ENCODE measurements at places on chromosomes 5 and 9.

- no peak for DNase-seq
Measured at GRCh38 chr5:172065431-172066065, 59.1 kb upstream of the FBXW11 start.

DNA sequence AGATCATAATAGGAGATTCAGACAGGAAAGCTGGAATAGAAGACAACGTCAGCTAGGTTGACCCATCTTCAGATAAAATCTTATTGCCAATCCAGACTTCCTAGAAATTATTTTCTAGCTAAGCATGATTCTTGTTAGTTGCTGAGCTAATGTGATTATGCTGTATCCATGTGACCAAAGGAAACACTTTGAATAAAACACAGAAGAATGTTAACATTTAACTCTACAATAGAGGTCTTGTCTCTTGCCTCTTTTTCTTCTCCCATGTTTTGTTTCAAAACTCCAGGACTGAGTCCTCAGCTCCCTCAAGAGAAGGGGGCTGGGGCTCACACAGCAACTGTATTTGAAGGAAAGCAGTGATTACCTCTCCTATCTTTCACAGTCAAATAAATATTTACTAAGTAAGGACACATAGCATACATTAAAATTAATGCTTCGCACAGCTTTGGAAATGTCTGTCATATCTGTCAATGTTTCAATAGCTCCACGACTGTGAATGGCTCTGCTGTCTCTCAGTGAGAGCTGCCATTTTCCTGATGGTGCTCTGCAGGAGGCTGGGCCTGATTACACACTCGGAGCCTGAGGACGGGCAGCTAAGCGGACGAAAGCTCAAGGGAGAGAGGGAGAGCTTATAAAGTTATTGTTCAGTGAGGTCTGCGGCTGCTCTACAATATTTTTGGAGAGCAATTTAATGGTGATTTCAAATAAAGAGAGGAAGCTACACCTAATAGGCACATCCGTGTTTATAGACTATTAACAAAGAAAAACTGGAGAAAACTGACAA is 64.8 kb upstream of the ZNF462 start:
- no peak for DNase-seq

GRCh38 chr9:86036555-86036954 is 62.8 kb downstream of the GOLM1 start:
- no peak for DNase-seq

DNA sequence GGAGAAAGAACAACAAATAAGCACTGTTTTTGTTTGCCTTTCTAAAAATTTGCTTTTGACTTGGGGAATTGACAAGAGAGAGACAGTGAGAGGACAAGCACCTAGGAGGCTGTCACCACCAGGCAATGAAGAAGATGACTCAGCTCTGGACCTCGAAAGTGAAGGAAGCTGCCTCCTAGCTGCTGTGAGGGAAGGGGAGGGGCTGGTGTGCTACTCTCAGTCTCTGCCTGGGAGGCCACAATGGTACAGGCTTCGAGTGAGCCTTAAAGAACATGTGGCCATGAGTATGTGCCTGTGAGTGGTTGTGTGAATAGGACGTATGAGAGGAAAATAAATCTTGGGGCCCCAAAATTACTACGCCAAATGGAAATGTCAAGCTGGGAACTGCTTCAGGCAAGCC is 7.1 kb upstream of the PLK2 start:
- DNase-seq, result no peak

GRCh38 chr9:26770821-26771220 is 121.8 kb downstream of the CAAP1 start:
- DNase-seq, result no peak

GRCh38 chr9:98851730-98852459 is 44.4 kb downstream of the GALNT12 start:
- no peak for DNase-seq

DNA sequence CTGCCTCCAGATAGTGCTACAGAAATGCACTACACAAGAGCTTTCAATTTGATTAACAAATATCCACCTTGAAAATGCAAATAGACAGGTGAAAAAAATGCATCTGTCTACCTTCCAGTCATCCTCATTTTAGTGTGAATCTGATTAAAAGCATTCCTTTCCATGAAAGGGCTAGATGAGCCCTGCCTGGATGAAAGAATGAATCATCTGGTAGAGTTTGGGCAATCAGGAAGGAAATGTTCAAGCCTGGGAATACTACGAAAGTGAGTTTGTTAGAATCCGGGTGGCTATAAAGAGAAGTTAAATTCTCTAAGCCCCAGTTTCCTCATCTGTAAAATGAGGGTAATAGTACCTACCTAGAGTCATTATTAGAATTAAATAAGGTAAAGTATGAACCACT is 142.6 kb downstream of the FAM114A2 start:
- DNase-seq, result no peak

DNA sequence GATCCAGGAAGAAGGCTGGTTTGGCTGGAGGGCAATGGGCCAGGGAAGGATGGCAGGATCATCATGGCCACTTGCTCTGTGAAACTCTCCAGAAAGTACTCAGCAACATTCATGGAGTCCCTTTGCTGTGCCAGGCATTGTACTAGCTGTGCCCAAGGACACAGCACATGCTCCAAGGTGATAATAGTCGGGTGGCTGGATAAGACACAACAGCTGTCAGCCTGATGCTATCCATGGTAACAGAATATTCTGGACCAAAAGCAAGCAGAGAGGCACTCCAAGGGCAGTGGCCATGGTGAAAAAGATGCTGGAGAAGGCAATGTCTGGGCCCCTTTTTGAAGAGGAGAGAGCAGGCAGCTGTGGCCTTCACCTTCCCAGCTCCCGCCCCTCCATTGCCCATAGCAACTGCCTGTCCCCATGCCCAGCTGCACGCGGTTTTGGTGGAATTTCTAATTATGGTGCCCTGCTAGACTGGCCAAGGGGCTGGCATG is 113.8 kb upstream of the CPEB4 start:
- no peak for DNase-seq

GRCh38 chr5:32092938-32093812 is 80.9 kb downstream of the GOLPH3 start:
- DNase-seq, result peak; percentile 43

GRCh38 chr9:136149853-136150252 is 31.2 kb upstream of the TMEM250 start:
- no peak for DNase-seq

DNA sequence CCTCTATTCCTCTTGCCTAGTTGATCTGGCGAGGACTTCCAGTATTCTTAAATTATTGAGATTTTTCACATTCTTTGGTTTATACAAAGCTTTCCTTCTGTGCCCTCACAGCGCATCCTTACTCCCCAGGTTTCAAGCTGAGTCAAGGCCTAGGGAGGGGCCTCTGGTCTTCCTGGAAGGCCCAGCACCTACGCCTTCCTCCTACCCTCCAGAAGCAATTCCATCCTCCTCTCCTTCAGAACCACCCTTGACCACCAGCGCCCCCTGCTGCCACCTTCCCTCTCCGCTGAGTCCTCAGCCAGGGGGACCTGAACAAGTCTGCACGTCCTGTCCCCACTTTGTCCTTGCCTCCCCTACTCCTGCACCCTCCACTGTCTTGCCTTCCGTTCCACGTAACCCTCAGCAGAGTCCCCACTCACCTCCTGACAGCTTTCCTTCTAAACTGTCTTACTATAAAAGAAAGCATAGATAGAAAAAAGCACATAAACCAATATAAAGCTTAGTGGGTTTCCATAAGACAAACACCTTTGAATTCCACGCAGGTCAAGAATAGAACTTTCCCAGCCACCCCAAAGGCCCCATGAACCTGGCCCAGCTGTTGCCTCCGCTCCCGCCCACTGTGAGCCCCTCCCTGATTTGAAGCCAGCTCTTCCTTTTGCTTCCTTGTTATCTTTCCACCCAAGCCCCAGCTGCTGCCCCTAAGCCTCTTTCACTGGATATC is 63.0 kb upstream of the CTSL start:
- no peak for DNase-seq

DNA sequence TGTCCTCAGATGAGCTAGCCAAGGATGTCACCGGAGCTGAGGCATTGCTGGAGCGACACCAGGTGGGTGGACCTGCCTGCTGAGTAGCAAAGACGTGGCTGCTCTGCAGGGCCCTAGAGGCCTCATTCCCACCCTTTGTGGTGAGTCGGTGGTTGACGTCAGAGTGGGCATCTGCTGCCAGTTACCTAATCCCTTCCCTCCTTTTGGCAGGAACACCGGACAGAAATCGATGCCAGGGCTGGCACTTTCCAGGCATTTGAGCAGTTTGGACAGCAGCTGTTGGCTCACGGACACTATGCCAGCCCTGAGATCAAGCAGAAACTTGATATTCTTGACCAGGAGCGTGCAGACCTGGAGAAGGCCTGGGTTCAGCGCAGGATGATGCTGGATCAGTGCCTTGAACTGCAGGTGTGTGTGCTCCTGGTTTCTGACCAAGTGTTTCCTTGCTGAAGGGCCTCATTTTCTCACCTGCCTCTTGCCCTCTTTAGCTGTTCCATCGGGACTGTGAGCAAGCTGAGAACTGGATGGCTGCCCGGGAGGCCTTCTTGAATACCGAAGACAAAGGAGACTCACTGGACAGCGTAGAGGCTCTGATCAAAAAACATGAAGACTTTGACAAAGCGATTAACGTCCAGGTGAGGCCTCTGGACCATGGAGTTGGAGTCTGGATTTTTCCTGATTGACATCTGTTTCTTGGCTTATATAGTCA is 48.9 kb downstream of the DYNC2I2 start:
- DNase-seq, result no peak

DNA sequence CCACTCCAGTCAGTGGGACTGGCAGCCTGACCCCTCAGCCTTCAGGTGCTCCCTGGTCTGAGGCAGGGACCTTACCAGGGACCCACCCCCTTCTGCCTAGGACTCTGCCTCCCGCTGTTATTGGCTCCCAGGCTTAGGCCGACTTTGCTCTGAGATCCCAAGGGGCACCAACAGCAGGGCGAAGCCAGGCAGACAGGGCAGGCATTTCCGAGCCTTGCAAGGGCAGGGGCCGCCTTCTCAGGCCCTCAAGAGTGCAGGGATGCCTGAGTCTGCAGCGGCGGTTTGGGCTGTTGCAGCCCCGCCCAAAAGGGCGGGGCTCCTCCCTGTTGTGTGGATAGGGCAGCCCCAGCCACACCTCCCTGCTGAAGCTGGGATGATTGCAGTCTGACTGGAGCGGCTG is 644.6 kb downstream of the PRR16 start:
- no peak for DNase-seq

DNA sequence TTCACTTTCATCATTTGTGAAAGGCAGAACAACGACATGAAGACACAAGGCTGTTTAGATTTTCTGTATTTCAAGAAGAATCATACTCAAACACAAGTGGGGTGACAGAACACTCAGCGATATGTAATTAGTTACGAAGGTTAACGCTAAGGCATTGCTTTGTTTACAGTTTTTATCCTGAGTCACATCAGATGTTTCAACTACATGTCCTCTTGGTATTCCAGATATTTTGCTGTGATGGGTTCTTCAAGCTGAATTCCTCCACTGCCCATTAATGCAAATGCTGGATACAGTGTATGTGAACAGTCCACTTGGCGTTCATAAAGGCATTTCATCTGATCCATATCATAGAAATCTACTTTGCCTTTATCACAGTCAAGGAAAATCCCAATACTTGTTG is 43.4 kb downstream of the TRIM36 start:
- no peak for DNase-seq

DNA sequence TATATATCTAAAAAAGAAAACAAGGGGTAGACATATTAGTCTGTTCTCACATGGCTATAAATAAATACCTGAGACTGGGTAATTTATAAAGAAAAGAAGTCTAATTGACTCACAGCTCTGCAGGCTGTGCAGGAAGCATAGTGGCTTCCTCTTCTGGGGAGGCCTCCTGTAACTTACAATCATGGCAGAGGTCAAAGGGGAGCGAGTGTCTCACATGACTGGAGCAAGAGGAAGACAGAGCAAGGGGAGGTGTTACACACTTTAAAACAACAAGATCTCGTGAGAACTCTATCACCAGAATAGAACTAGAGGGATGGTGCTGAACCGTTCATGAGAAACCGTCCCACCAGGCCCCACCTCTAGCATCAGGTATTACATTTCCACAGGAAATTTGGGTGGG is 616.8 kb downstream of the TLE4 start:
- DNase-seq, result no peak

- DNase-seq, result no peak
Measured at GRCh38 chr9:108049026-108049607, 559.5 kb upstream of the KLF4 start.

DNA sequence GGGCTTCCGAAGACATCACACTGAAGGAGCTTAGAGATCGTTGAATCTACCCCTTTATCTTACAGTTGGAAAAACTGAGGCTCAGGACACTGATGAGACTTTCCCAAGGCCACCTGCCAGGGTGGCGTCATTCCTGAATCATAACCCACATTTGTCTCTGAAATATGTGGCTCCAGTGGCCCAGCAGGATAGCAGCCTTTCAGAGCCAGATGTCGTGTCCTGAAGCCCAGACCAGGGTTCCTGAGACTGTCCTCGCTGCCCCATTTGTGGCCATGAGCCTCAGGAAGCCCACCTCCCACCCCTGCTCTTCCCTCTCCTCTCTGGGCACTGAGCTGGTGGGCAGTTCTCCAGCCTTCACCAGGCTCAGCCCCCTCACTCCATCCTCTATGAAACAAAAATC is 2.4 kb downstream of the HMCN2 start:
- DNase-seq, result no peak

DNA sequence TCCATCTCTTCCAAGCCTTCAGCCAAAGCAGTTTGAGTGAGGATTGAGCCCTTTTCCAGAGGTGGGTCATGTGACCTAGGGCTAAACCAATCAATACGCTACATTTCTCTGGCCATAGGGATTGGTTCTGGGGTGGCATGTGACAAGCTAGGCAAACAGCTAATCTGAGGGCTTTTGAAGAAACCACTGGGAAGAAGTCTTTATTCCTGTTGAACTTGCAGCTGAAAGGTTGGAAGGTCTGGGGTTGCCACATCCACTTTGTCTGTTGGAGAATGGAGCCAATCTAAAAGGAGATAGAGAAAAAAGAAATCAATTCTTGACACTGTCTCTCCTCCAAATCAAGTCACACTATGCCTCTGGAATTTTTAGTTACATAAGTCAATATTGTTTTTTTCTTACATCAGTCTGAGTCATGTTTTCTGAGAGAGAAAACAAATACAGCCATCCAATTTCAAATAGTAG is 637.8 kb upstream of the WWC1 start:
- DNase-seq, result no peak

GRCh38 chr5:107290780-107291398 is 379.8 kb downstream of the EFNA5 start:
- no peak for DNase-seq

GRCh38 chr5:140734354-140734753 is 34.1 kb downstream of the ZMAT2 start:
- DNase-seq, result no peak

DNA sequence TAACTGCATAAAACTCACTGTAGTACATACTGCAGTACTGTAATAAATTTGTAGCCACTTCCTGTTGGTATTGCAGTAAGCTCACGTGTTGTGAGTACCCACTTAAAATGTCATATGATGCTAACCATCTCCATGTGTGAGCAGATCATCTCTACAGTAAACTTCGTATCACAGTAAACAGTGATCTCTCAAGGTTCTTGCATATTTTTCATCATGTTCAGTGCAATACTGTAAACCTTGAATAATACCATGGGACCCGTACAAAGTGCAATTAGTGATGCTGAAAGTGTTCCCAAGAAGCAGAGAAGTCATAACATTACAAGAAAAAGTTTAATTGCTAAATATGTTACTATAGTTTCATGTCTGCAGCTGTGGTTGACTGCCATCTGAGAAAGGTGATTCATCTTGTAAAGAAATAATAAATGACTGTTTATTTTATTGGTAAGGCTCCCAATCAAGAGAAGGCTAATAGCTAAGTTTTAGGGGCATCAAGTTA is 253.8 kb upstream of the POU5F2 start:
- DNase-seq, result no peak

GRCh38 chr5:174387448-174387847 is 336.9 kb upstream of the MSX2 start:
- no peak for DNase-seq

Measured in stimulated activated CD8-positive, alpha-beta memory T cell treated with anti-CD3 and anti-CD28 coated beads, Interleukin-15, amount 100 ng/mL, for 4 hours (primary cell).